ENCODE measurements at places on chromosomes 2 and 18.
A peak's percentile ranks its signal among the peaks of the same experiment; 100 is the strongest.

GRCh38 chr2:60560734-60561644 is 7.5 kb upstream of the BCL11A start:
- DNase-seq: no peak

DNA sequence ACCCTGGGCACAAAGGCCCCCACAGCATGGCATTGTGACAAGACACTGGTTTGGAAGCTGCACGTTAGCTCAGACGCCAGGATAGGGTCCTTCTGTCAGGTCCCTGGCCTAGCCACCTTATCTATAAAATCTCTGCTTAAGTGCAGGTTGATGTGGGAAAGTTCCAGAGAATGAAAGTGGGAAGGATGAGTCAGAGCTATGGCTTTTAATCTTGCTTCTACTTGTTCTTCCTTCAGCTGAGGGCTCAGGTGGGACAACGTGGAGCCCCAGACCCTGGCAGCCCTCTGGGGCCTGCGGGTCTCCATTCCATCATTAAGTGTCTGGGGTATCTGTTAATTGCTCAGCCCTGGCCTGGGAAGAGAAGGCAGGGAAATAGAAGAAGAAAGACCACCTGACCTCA is 64.5 kb downstream of the CELF4 start:
- no peak for DNase-seq

GRCh38 chr18:51211552-51211951 is 14.1 kb upstream of the MEX3C start:
- no peak for DNase-seq

- DNase-seq: no peak
Measured at GRCh38 chr2:165163761-165164160, 40.1 kb downstream of the SCN3A start.

DNA sequence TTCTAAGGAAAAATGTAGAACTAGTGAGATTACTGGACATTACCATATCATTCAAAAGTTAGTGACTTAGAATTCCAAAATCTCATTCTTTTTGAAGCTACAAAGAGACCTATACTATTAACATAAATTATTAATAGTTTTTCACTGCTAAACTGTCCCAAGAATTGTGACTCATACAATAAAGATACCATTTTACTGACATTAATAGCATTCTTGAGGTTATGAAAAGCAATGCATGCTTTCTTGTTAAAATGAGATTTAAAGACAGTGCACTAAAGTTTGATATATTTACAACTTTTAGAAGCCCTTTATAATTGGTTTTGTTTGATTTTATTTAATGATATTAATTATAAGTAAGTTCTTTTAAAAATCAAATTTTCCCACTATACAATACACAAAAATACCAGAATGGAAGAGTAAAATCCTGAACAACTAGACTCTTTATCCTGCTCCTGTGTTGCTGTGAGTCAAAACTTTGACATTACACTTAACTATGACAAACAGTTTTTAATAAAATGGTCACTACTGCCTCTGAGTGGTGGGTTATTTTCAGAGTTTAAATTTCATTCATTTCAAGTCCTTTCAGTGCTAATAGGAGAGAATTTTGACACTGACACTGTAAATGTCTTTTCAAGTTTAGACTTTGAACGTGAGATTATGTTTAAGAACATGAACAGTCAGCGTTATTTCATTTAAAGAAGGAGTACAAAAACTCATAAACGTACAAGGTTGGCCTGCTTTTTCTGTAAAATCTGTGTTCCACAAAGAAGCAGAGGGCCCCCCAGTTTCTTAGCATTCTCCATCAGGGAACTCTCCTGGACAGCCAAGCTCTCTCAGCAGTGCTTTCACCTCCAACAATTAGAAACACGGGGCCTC is 54.5 kb downstream of the FAM124B start:
- DNase-seq: no peak

- DNase-seq: no peak
Measured at GRCh38 chr2:220101980-220102379, 474.6 kb downstream of the SLC4A3 start.

DNA sequence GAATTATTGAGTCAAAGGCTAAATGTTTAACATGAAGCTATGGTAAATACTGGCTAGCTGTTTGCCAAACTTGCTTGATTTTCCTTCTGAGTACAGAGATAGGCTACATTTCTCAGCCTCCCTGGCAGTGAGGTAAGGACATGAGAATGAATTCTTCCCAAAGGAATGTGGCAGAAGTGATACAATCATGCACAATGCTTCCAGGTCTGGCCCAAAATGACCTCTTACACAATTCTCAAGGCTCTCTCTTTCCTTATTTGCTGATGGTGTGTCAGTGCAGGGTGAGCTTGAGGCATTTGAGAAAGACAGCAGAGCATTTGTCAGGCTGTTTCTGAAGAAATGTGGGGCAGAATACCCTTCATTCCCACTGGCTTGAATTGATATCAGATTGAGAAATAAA is 95.6 kb upstream of the NABP1 start:
- DNase-seq: no peak

GRCh38 chr2:178819992-178820391 is 12.8 kb upstream of the TTN start:
- DNase-seq: no peak

- DNase-seq: peak; percentile 10
Measured at GRCh38 chr2:45652090-45653031, 886 bp downstream of the PRKCE start.

- no peak for DNase-seq
Measured at GRCh38 chr2:163877316-163877715, 141.5 kb upstream of the FIGN start.

GRCh38 chr18:13543811-13544732 is 182.3 kb downstream of the FAM210A start:
- DNase-seq: no peak

GRCh38 chr18:73962256-73962655 is 185.4 kb downstream of the FBXO15 start:
- DNase-seq: no peak

GRCh38 chr18:62648045-62648678 is 67.2 kb upstream of the PHLPP1 start:
- DNase-seq: no peak

GRCh38 chr2:166314022-166314759 is 61.6 kb downstream of the SCN9A start:
- DNase-seq: no peak

DNA sequence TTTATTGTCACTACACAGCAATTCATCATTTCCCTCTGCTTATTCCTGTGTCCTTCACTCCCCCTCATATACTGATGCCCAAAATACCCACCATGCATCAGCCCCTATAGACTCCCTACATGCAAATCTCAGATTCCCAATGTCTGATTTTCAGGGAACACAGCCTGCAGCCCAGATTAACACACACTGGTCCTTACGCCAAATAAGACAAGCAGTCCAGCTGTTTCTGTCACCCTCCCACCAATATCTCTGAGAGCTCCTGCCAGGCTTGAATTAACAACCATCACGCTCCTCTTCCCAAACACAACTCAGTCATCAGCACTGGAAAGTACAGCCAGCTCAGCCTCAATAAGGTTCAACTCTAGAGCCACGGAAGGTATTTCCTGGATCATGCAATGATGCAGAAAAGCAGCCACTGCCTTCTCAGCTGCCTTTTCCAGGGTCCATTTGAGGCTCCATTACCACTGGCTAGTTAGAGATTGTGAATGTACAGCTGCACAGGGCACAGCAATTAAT is 39.0 kb upstream of the SLC35F5 start:
- no peak for DNase-seq

- no peak for DNase-seq
Measured at GRCh38 chr2:175742367-175742766, 259.7 kb downstream of the LNPK start.

DNA sequence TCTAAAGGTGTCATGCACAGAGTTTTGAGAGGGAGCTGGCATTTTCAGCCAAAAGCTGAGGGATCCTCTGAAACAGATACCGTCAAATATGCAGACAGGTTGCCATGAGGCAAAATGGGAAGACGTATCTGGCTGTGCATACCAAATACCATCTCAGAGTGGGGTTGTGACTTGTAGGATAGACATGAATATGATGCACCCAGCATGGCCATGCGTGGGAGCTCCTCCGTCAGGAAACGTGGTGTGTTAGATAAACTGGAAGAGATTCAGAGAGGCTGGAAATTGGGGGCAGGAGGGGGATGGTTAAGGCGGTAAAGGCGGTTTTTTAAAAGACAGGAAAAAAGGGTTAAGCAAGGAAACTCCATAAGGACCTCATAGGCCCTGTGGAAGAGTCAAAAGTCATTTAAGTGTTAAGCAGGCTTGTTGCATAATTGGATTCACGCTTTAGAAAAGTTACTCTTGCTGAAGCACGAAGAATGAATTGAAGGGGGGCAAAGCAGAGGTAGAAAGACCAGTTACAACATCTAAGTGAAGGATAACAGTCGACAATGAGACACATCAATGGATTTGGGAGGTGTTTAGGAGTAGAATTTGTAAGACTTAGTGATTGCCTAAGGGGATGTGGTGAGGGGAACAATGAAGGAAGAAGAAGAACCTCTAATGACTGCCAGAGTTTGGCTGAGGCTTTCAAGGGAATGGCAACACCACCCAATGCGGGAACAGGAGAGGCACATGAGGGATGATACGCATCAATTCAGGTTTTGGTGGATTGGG is 139.6 kb upstream of the CTAGE1 start:
- no peak for DNase-seq

DNA sequence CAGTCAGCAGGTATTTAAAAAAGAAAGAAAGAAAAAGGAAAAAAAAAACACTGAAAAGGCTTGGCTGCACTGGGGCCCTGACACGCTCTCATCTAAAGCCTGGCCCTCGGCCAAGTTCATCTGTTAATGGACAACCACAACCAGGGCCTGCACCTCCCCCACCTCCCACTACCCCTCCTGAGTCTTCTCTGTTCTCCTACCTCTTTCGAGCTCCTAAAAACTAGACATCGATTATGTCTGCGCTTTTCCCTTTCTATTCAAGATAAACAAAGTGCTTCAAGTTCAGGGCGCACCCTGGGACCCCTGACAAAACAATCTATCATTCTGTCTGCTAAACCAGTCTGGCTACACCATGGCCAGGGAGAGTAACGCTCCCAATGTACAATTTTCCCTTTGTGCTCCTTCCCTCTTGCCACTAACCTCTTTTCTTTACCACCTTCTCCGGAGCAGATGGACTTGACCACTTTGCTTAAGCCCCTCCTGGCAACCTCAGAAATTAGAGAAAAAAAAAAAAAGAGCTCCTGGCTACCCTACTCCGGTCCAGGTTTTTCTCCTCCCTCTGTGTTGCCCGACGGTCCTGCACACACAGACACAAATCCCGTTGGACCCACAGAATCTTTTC is 22.7 kb downstream of the BCL11A start:
- peak; percentile 74 for DNase-seq

GRCh38 chr2:16013359-16013911 is 73.1 kb downstream of the MYCN start:
- no peak for DNase-seq

DNA sequence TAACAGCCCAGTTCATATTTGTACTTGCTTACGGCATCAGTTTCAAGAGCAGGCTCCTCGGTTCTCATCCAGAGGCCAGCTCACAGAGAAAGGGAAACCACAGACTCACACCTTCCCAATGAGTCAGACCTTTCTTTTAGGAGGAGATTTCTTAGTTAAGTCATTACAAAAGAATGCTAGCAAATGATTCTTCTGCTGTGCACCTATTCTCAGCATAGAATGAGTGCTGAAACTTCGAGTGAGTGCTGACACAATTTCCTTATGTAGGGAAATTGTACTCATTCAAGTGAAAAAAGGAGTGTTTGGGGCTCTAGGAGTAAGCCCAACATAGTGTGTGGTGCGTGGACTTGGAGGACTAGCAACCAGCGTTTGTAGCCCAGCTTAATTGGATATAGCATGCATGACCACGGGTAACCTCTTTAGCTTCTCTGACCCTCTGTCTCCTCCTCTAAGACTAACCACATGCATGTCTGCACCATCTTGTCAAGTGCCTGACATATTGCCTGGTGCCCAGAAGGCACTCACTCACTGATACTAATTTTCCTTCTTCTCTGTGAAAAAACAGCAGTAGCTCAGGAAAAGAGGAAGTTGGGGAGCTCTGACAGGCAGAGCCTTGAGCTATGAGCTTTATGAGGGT is 87.0 kb downstream of the ALPK2 start:
- DNase-seq: no peak

All from NCI-H510A (cell line).